ENCODE measurements at places on chromosomes 6 and 20.

- DNase-seq: no peak
Measured at GRCh38 chr6:28553986-28554881, 28.6 kb downstream of the GPX5 start.

DNA sequence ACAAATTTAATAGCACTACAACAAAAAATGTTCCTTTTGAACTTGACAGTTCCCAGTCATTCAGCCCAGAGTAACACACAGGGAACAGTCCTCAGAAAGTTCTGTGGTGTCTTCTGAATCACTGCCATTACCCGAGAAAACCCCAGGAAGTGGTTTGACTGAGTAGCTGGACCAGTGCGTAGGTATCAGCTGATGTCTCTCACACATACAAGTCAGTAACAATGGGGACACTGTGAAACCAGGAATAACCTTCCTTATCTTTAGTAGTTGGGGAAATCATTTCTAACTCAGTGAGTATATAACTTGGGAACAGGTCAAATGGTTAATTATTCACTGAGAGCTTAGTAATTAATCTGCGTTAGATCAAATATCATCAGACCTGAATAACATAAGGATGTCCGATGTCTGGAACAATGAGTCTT lies 73.1 kb downstream of the HIVEP2 start:
- no peak for DNase-seq

DNA sequence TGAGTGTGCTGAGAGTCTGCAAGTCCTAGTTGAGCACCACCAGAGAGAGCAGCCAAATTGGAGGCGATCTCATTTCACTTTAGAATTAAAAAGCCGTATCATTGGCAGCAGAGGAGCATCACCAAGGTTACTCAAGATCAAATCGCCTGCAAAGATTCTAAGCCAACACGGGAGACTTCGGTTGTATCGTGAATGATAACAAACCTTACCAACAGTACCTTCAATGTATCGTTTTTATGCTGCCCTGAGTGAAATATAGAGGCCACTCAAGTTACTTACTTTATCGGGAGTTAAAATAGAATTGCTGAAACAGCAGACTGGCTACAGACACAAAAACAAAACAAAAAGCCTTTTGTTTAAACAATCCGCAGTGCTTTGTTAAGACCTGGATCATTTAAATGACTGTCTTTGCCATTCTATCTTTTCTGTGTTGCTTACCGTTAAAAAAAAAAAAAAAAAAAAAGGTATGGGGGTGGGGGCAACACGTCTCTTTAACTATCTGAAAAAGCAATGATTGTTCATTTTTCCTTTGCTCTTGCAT lies 14.2 kb downstream of the NHSL1 start:
- DNase-seq: no peak

DNA sequence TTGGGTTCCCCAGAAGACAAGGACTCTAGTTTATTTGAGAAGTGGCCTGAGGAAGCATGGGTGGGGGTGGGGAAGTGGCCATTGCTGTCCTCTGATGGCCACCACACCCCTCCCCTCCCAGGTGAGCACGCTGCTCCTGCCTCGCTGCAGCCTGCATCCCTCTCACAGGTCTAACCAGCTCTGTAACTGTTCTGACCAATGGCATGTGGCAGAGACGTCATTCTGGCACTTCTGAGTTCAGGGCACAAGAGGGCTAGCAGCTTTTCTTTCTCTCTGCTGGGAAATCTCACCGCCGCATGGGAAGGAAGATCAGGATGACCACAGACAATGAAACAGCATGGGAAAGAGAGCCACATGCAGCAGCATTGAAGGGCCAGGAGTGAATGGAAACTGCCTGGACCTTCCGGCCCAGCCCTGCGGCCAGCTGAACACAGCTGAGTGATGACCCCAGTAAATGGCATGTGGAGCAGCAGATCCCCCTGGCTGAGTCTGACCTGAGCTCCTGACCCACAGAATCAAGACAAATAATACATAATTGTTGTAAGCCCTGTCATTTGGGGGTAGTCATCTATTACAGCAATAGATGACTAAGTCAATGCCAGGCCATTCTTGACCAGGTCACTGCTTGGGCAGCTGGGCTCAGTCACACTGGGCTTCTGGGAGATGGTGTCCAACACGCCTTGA lies 179.8 kb downstream of the LINC00237 start:
- DNase-seq: no peak

GRCh38 chr6:17984399-17984798 lies 3.0 kb downstream of the KIF13A start:
- no peak for DNase-seq

DNA sequence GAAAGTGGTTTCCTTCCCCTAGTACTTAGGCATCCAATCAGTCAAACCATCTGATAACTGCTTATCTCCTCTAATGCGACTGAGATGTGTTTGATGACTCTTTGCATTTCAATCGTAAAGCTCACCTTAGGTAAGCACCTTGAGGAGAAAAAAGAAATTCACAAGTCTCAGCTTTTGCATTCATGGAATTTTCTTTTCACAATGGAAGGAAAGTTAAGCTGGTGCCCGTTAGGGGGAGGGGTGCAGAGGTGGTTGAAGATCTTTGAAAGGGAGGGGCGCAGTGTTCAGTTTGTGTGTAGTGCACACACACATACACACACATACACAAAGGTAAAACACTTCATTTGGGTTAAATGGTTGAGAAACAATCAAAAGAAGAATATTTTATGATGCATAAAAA lies 87.1 kb upstream of the SALL4 start:
- no peak for DNase-seq

- DNase-seq: peak; percentile 83
Measured at GRCh38 chr20:25356271-25356933, 34.2 kb downstream of the ABHD12 start.

Data from NCI-H510A (cell line).